ENCODE measurements at places on chromosomes 5 and 9.

DNA sequence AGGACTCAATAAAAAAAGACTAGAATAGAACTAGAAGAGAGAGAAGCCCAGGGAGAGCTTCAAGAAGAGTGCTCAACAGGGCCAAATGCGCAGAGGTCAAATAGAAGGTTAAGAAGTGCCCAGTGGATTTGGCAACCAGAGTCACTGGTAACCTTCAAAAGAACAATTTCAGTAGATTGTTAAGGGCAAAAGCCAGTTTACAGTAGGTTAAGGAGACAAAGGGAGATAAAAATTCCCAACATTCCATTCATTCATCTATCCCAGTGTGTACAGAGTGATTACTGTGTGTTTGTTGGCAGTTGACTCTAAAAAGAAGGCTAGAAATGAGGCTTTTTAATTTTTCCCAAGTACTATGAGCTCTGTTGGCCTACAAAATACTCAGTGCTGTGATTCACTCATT lies 69.4 kb downstream of the RIGI start:
- DNase-seq, result no peak

DNA sequence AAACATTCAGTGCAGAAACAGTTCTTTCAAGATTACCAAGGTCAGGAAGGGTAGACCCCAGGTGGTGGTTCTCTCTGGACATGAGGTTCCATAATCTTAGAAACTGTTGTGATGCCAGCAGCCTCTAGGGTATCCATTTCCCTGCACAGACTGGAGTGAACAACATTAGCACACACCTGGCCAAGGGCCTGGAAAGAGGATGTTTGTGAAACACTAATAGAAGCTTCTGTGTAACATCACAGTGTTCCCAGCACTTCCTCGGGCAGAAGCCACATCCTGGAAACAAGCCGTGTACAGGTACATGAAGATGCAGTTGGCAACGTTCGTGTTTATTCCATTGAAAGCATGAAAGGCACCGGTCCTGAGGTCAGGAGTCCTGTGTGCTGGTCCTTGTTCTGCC lies 598.2 kb upstream of the KLF4 start:
- DNase-seq, result no peak

GRCh38 chr5:95808686-95809413 lies 13.7 kb downstream of the GLRX start:
- peak; percentile 91 for DNase-seq

DNA sequence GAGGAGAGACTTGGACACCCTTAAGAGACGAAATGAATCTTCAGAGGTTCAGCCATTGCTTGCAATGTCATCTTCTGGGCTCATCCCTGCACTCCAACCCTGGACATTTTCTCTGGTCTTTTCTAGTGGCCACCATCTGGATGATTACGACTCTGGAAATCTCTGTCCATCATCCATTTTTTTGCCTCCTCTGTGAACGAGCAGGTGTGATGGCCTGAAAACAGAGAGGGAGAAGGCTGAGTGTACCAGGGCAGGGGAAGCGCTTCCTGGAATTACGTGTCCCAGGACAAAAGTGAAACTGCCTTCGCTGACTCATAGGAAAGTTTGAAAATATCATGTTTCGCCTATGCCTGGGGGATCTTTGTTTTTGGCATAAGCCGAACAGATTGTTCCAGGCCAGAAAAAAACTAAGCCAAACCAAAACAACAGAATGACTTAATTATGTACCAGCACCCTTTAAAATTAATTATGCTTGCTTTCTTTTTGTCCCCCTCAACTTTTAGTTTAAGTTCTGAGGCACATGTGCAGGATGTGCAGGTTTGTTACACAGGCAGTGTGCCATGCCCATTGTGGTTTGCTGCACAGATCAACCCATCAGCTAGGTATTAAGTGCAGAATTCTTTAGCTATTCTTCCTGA lies 31.9 kb downstream of the ANKRD33B start:
- DNase-seq, result no peak

GRCh38 chr5:10743526-10743925 lies 17.5 kb downstream of the DAP start:
- no peak for DNase-seq

GRCh38 chr5:171721464-171721863 lies 64.2 kb upstream of the SMIM23 start:
- no peak for DNase-seq

GRCh38 chr5:74143721-74144330 lies 496.7 kb downstream of the ENC1 start:
- DNase-seq, result no peak

- no peak for DNase-seq
Observed at GRCh38 chr5:65539827-65540226, 23.1 kb downstream of the CENPK start.

DNA sequence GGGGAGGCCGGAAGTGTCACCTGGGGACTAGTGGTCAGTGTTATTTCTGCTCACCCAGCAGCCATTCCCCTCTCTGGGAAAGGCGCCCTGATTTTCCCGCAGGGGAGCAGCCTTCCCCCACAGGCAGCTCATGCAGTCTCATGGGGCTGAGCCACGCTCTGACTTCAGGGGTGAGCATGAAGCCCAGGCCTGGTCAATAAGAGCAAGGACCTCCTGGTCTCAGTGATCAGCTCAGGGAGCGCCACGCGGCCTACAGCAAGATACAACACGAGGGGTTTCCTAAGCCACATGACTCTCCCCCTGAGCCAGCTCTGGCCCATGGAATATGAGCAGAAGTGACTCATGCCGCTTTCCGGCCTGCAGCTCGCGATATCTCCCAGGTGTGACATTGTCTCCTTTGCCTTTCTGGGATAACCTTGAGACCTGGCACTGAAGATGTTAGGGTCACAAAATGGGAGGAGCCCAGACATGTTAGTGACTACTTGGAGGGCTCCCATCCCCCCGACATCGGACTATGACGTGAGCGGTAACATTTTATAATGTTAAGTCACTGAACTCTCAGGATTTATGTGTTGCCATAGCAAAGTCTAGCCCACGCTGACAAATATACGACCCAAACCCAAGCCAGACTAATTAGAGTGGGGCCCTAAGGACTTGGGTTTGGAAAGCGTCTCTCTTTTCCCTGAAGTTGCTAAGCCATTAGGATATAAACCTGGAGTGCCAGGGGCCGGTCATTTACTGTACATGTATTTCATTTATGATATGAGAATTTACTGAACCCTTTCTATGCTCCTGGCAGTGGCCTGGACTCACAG lies 46.5 kb upstream of the GFPT2 start:
- no peak for DNase-seq

DNA sequence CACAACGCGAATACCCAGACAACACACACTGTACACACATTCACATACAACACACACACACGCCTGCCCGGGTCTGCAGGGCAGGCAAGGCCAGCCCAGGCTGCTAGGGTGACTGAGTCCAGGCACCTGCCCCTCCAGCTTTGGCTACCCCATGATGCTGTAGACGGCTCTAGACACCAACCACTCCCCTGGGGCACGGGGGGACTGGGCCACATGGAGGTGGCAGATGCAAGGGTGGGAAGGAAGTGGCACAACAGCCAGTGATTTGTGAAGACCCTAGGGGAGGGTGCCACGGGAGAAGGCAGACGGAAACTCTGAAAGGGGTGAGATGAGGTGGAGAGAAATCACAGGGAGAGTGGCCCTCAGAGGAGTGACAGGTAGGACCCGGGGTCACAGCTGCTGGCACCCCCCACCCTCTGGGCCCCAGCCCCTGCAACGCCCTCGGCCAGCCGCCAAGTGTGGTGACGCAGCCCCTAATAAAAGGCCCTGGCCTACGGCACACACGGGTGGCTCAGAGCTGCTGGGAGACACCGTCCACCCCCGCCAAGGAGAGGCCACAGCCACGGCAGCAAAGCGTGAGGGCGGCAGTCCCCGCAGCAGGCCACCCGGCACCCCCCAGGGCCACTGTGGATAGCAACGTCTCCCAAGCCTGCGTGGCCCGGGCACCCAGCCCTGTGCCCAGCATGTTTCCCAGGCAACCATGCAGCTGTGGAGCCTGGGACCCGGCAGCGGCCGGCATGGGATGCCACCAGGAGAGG lies 6.6 kb upstream of the CCDC187 start:
- DNase-seq, result no peak

- DNase-seq, result no peak
Observed at GRCh38 chr9:114723931-114724330, 41.9 kb upstream of the TEX48 start.

DNA sequence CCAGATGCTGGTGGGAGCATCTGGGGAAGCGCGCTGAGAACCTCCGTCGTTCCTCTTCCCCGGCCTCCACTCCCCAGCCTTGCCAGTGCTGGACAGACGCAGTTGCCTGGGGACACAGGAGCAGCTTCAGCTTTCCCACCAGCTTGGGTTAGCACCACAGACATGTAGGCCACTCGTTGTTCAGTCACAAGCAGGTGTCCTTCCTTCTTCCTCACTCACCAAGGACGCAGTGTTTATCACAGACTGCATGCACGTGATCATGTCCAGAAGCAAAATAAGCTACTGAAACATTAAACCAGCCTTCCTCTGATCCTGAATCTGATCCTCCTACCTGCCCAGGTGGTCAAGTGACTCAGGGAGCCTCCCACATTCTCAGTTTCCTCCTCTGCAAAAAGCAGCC lies 232.9 kb downstream of the SYK start:
- DNase-seq, result no peak

DNA sequence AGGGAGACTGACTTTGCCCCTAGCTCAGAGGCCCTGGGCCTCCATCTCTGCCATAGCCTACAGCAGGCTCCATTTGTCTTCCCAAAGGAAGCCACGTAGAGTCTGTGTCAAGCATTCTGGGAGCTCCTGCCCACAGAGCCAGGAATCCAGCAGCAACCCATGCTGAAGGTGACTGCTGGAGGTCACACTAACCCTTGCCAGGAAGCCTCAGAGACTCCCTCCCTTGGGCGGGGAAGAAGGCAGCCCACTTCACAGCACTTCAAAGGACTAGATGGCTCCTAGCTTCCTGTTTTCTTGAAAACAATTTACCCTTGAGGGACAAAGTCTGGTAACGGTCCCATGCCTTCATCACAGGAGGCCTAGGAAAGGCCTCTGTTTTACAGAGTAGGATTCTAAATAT lies 1.7 kb downstream of the CKMT2 start:
- no peak for DNase-seq

DNA sequence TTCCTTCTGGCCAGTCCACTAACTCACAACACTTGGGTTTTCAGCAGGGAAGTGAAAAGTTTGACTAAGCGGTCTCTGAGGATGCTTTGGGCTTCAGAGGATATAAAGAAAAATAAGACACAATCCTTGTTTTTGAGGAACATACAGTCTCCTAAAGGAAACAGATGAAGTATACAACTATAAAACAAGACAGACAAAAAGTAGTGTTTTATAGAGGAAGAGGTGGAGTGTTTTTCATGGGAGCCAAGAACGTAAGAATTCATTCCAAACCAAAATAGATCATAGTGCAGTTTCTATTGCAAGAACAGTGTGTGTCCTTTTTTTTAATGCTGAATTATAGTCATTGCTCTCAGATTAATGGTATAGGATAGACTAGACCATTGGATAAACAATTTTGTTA lies 586.9 kb upstream of the BRINP1 start:
- no peak for DNase-seq

- peak; percentile 1 for DNase-seq
Observed at GRCh38 chr5:102153003-102153759, 142.9 kb downstream of the SLCO4C1 start.

DNA sequence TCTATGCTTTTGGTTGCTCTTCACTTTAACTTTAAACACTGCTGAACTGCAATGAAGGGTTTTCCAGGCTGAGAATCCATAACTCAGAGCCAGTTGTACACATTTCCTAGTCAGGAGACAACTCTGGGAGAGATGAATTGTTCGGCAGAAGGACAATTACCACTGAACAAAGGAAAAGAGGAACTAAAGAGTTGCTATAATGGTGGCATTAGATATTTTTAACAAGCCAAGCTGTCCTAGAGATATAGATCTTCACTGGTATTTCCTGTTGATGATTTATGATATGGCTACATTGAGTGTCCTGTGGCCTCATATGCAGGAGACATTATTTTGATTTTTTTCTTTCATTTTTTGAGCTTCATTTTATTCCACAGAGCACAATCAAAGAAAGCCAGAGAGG lies 219.1 kb upstream of the PCSK5 start:
- DNase-seq, result no peak

- no peak for DNase-seq
Observed at GRCh38 chr5:55533521-55534435, 986 bp downstream of the PLPP1 start.

- DNase-seq, result no peak
Observed at GRCh38 chr9:33393581-33393980, 8.8 kb downstream of the AQP7 start.

- DNase-seq, result no peak
Observed at GRCh38 chr9:27600256-27600655, 27.0 kb upstream of the C9orf72 start.

DNA sequence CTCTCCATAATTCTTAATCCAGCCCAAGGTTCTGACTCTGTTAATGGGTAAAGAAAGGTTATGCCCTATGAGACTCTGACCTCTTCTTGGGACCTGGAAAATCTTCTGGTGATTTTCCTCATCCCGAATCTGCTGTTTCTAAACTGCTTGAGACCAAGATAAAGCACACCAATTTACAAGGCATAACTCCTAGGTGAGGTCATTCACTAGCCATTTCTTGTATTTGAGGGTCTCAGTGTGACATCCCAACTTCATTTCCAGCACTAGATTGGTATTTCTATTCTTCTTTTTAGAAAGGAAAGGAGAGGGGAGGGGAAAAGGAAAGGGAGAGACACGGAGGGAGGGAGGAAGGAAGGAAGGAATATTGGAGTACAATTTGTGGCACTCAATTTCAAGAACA lies 51.6 kb downstream of the SLC1A1 start:
- DNase-seq, result no peak

DNA sequence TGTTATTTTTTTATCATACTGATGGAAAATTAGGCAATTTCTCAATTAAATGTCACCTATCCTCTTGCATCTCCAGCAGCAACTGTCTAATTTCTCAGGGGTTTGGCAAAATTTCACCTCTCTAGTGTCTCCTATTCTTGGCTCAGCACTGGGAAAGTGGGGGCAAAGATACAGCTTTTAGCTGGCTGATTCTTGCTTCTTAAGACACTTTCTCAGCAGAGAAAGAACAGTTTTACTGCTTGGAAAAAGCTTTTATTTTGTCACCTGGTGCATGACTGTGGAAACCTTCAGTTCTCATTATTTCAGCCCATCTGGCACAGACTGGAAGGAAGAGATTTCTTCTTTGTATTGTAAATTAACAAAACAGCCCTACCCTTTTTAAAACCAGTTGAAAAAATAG lies 283.6 kb upstream of the SGCD start:
- DNase-seq, result no peak
